ENCODE measurements at places on chromosomes 6 and 20. TPM values are rescaled to one million over a fixed set of nuclear protein-coding genes. Genes with fewer than 3 reads are reported as not detected.

The ZNF76 gene
- total RNA-seq, result 14.3 TPM

- ATAC-seq, result peak; percentile 27
Observed at GRCh38 chr6:117498159-117498558, 15.7 kb downstream of the DCBLD1 start.

GRCh38 chr6:134253681-134254080 lies 64.2 kb downstream of the SGK1 start:
- ATAC-seq, result no peak

DNA sequence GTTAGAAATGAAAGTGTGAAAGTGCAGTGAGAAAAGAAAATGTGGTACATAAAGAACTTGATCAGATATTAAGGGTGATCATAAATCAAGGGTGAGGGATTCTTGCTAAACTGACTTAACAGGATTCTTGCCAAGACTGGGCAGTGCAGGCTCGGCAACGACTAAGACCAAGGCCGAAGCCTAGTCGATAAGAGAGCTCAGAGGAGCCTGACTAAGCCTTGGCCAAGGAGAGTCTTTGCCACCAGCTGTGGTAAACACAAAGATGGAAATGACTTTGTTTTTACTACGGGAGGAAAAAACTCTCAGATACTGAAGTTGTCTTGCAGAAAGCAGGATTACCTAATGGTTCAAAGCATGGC lies 196.6 kb downstream of the LY86 start:
- ATAC-seq, result no peak
